ENCODE measurements at places on chromosomes 2 and 18.

GRCh38 chr2:174138161-174138560 lies 110.2 kb downstream of the OLA1 start:
- DNase-seq = peak; percentile 27

DNA sequence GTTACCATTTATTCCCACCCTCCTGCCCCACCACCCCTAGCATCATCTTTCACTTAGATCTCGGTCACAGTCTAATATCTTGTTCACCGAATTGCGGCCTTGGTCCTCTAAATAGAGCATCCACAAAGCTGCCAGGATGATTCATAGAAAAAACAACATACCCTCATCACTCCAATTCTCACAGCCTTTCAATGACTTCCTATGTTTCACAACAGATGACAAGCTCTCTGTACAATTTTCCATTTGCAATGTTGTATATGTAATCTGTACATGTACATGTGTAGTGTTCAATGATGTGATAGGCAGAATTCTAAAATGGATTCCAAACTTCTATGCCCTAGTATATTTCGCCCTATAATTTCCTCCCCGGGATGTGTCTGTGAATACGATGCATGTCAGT lies 675.6 kb upstream of the CELF4 start:
- DNase-seq = no peak

- DNase-seq = no peak
Observed at GRCh38 chr18:32884543-32884942, 111.7 kb upstream of the KLHL14 start.

DNA sequence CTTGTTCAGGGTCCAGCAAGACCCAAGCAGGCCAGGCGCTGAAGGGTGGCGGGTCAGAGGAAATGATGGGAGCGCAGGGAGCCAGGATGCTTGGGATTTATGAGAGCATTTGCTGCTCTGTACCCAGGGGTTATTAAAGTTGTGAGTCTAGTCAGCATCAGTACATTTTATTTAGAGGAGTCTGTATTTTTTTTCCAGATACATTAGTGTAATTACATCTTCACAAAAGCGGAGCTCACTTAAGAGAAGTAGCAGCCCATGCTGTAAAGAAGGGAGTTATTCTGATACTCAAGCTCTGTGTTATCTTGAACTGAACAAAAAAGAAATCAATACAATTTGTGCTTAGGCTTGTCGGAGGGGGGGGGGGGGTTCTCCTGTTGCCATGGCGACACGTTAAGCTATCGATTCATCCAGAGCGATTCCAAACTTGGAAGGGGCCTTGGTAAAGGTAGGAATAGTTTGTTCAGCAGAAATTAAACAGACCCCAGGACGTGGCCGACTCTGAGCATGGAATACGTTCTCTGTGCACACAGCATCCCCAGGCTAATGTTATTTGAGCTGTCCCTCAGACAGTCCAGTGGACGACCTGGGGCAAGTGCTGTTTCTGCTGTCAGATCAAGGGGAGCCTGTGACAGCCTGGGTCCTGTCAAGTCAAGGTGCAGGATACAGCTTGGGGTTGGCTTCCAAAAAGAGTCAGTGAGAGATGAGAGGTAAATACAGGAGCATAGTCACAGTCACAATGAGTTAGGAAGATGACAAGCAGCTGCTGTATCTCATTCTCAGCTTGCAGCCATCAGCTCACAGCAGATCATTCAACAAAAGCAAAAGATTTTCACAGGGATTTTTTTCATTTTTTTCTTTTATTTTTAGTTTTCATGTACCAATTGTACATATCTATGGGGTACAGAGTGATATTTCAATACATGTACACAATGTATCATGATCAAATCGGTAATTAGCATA lies 387.6 kb downstream of the DCDC2C start:
- DNase-seq = no peak

DNA sequence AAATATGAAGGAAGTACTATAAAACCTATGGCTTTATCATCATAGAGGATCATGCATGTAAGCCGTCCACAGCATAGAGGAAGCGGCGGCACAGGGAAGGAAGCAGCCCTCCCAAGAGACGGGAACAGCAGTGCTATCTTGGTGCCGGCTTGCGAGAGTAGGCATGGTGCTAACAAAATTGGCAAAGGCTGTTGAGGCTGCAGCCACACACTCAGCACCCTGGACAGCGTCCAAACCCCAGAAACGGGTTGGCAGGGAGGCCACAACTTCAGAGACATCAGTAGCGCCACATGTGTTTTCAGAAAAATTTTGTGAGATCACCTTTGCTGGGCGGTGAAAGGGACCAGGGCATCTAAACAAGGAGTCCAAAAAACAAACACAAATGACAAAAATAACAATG lies 37.7 kb downstream of the NETO1 start:
- no peak for DNase-seq

DNA sequence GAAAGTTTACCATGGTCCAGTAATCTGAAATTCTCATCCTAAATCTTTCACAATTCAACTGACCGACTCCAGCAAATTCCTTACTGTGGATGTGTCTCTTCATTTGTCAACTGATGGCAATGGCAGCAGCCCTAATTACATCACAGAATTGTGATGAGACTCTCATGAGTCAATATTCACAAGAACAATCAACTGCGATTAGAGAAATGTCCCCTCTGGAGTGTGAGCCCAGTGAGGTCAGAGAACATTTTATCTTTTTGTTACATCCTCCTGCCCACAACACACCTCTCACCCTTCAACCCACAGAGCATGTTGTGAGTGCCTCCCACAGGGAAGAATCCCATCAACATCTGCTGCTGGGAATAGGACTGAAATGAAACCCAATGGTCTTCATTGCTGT lies 73.6 kb downstream of the CD226 start:
- DNase-seq = no peak

DNA sequence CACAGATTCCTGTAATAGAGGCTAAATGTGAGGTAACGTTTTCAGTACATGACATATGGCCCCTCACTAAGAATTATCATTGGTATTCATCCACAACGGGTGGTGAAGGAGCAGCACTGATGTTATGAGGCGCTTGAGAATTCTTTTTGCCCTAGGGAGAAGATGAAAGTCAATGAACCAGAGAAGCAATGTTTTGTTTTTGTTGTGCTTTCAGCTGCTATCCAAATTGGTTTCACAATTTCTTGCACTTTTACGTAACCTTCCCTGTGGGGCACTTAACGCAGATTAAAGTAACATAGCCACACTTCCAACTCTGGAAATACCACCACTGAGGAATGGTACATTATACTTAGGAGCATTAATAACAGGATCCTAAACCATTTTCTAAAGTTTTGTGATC lies 13.3 kb upstream of the CCDC85A start:
- DNase-seq = no peak

GRCh38 chr2:98607741-98608115 lies 584 bp downstream of the COA5 start:
- DNase-seq = no peak

GRCh38 chr2:6921321-6921922 lies 4.2 kb downstream of the RNF144A start:
- no peak for DNase-seq

DNA sequence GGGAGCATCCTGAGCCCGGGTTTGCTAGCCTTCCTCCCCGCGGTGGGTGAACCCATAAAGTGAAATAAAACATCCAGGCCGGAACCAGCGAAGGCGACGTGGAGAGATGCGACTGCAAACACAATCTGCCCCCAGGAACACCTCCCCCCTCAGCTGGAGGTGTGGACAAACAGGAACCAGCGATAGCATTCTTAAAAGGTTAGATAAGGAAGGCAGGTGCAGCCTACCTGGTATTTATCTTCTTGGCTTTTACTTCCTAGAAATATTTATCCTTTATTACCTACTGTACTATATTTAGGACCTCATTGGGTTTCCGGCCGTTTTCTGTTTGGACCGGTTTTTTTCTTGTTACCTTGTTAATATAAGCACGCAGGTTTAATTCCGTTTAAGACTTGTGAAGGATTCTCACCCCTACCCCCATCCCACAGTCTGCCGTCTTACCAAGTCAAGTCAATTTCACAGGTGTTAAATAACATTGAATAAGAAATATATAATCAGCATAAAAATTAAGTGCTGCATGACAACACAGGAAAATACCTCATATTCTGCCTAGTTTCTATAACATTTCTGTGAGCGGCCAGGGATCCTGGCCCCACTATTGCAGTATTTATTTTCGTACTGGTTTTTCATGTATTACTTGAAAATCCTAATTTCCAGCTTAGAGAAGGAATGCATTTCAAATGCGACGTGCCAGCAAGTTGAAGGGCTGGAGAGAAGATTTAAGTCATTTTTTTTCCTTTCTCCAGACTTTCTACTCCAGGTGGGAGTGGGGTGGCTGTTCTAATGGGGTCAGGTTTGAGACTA lies 224.0 kb upstream of the ID2 start:
- peak; percentile 54 for DNase-seq

GRCh38 chr2:144067506-144067905 lies 452.4 kb downstream of the ZEB2 start:
- DNase-seq = no peak

- DNase-seq = no peak
Observed at GRCh38 chr2:64230540-64230939, 86.3 kb upstream of the PELI1 start.

- no peak for DNase-seq
Observed at GRCh38 chr18:48902856-48903601, 47.7 kb downstream of the SMAD7 start.

- no peak for DNase-seq
Observed at GRCh38 chr2:64056021-64056420, 36.8 kb upstream of the VPS54 start.

- DNase-seq = no peak
Observed at GRCh38 chr2:114237331-114237730, 205.1 kb upstream of the DPP10 start.

GRCh38 chr2:39738936-39739335 lies 40.1 kb downstream of the THUMPD2 start:
- no peak for DNase-seq

DNA sequence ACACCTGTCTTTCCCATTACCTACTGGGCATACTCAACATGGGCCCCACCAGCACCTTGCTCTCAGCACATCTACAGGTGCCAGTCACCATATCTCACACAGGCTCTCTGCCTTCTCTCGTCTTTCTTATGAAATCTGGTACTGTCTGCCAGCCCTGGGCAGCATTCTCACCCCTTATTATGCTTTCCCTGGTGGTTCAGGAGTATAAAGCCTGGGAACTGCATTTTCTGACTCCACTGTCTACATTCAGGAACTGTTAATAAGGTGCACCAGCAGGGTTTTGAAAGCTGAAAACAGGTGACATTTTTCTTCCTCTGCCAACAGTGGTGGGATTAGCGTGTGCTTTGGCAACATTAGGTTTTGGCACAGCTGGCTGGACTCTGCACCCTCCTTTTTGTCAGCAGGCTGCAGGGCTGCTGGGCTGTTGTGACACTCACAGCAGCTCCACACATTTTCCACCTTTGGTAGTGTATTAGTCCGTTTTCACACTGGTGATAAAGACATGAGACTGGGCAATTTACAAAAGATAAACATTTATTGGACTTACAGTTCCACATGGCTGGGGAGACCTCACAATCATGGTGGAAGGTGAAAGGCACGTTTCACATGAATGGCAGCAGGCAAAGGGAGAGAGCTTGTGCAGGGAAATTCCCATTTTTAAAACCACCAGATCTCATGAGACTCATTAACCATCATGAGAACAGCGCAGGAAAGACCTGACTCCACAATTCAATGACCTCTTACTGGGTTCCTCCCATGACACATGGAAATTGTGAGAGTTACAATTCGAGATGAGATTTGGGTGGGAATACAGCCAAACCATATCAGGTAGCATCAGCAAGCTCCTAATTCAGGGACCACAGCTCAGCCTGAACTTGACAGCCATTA lies 343.1 kb upstream of the LYPD1 start:
- DNase-seq = peak; percentile 2

DNA sequence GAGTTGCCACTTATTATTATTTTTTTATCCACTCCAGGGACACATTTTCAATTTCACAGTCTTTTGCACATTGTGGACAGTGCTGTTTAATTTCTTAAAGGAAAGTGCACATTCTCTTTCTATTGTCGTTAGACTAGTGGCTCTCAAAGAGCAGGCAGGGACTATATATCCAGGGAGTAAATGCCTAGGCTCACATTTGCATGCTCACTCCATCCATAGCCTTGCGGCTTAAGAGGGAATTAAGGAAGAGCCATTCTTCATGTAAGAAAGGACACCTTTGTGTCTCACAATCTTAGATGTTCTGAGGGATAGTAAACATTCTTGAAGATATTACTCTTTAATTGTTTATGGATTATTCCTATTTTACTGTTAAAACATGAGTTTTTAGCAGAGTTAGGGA lies 70.8 kb downstream of the FIGN start:
- no peak for DNase-seq

DNA sequence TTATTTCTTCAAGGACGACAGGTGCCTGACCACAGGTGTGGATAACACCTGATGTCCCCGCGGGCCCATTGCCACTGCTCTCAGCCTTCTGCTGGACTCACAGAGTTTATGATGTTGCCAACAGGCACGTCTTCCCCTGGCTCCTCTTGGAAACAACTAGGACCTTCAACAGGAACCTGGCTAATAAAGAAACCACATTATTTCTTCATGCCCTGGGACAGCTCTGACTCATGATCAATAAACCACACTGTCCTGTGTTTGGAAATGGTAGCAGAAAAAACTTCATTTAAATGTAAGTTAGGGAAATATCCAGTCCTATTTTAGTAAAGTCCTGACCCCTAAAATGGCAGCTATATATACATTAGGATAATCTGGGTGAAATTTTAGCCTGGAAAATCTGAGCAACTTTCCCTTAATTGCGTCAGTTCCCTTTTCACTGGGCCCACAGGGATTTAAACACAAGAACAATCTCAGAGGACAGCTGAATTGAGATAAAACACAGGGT lies 158.9 kb downstream of the VAPA start:
- DNase-seq = no peak

GRCh38 chr18:54161267-54161666 lies 63.2 kb downstream of the MBD2 start:
- no peak for DNase-seq

DNA sequence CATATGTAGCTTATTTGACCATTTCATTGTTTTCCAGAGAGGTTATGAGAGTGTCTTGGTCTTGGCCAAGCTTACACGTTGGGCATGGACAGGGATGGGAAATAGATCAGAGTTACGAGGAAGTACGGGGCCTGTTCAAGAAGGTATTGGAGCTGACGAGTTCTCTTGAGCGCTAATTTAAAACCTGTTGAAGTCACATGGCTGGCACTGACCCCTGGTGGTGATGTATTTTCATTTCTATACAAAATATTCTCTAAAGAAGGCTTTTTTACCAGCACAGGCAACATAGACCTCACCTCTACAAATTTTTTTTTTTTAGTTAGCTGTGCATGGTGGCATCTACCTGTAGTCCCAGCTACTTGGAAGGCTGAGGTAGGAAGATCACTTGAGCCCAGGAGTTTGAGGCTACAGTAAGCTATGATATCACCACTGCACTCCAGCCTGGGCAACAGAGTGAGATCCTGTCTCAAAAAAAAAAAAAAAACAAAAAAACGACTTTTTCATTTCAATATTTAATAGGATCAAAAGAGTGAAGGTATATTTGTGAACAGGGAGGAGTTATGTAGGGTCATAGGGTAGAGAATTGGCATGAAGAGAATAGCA lies 19.6 kb downstream of the UGP2 start:
- peak; percentile 29 for DNase-seq

GRCh38 chr18:27645929-27646328 lies 460.8 kb upstream of the CHST9 start:
- no peak for DNase-seq

GRCh38 chr2:160628811-160629210 lies 135.2 kb upstream of the RBMS1 start:
- no peak for DNase-seq

GRCh38 chr2:203501873-203502272 lies 33.2 kb downstream of the RAPH1 start:
- DNase-seq = no peak

GRCh38 chr2:207792244-207792785 lies 22.6 kb upstream of the FZD5 start:
- no peak for DNase-seq

GRCh38 chr2:173141666-173142065 lies 66.0 kb downstream of the MAP3K20 start:
- no peak for DNase-seq
